ENCODE measurements at places on chromosomes 3 and 15. TPM values are rescaled to one million over a fixed set of nuclear protein-coding genes. Genes with fewer than 3 reads are reported as not detected.

DNA sequence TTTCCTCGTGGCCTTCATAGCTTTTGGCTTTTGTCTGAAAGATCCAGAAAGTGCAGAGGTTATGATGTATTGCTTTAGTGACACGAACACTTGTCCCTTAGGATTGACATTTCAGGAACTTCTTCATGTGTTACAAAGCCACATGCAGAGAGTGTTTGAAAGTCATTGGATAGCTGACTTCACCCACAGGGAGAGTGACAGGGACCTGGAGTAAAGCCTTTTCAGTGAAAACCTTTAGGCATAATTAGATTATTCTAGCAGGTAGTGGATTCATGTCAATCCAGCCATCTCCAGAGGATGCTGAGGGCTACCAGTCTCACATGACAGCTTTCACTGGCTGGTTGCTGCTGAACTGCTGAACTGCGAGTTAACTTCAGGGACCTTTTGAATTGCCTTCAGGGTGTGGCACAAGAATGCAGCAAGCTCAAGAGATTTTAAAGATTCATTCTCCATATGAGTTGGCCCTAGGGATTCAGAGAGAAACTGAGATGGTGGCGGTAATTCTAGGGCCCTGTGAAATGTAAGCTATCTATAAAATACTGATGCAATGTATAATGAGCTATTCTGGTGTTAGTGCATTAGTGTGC lies 267.0 kb upstream of the GOLIM4 start:
- H3K36me3 ChIP-seq, result no peaks in the 10 kb centered on the region
- H3K27ac ChIP-seq, result no peak overlapping the region
- H3K4me3 ChIP-seq, result no peak overlapping the region

DNA sequence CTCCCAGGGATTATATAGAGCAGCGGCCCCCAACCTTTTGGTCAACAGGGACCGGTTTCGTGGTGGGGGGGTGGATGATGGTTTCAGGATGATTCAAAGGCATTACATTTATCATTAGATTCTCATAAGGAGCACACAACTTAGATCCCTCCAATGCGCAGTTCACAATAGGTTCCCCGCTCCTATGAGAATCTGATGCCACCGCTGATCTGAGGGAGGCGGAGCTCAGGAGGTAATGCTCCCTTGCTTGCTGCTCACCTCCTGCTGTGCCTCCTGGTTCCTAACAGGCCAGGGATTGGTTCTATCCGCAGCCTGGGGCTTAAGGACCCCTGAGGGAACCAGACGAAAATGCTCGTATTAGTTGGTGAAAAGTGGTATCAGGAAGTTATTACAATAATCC lies 1.3 kb upstream of the HACD2 start:
- DNase-seq, result peak; percentile 71
- H3K4me1 ChIP-seq, result peaks cover 10% of the 10 kb centered on the region
- no peaks in the 10 kb centered on the region for H3K27me3 ChIP-seq

DNA sequence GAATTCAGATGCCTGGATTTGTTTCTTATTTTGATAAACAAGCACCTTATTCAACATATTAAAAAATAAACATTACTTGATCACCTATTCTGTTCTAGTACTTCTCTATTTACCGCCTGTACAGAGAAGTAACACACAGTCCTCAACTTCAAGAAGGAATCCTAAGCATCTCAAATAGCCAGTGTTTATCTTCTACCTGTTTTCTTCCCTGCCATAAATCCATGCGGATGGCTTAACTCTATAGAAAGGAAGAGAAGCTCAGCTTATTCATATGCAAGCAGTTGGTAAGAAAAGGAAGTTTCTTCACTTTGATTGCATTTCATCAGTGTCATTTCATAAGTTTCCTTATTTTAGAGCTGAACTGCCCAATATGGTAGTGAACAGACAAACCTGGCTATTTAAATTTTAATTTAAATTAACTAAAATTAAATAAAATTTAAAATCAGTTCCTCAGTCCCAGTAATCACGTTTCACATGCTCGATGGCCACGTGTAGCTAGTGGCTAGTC lies 210.0 kb upstream of the PEX5L start:
- DNase-seq, result no peak
- no peaks in the 10 kb centered on the region for H3K27me3 ChIP-seq
- no peak overlapping the region for H3K27ac ChIP-seq
- H3K4me3 ChIP-seq, result no peak overlapping the region
- no peaks in the 10 kb centered on the region for H3K4me1 ChIP-seq

The GAP43 gene
- polyA plus RNA-seq, result 0.81 TPM

DNA sequence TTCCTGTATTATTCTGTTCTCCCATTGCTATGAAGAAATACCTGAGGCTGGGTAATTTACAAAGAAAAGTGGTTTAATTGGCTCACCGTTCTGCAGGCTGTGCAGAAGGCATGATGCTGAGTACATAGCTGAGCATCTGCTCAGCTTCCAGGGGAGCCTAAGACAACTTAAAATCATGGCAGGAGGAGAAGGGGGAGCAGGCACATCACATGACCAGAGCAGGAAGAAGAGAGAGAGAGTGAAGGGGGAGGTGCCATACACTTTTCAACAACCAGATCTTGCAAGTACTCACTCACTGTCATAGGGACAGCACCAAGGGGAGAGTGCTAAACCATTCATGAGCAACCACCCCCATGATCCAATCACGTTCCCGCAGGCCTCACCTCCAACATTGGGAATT lies 184.4 kb downstream of the GOLGA8K start:
- DNase-seq, result no peak
- H3K4me1 ChIP-seq, result no peaks in the 10 kb centered on the region
- H3K4me3 ChIP-seq, result no peak overlapping the region
- no peaks in the 10 kb centered on the region for H3K36me3 ChIP-seq

The KLHL40 gene
- polyA plus RNA-seq, result not detected

The CD96 gene
- polyA plus RNA-seq, result 2.0 TPM

The MYH15 gene
- polyA plus RNA-seq, result 1.5 TPM
